ENCODE measurements at places on chromosomes 3 and 15.

DNA sequence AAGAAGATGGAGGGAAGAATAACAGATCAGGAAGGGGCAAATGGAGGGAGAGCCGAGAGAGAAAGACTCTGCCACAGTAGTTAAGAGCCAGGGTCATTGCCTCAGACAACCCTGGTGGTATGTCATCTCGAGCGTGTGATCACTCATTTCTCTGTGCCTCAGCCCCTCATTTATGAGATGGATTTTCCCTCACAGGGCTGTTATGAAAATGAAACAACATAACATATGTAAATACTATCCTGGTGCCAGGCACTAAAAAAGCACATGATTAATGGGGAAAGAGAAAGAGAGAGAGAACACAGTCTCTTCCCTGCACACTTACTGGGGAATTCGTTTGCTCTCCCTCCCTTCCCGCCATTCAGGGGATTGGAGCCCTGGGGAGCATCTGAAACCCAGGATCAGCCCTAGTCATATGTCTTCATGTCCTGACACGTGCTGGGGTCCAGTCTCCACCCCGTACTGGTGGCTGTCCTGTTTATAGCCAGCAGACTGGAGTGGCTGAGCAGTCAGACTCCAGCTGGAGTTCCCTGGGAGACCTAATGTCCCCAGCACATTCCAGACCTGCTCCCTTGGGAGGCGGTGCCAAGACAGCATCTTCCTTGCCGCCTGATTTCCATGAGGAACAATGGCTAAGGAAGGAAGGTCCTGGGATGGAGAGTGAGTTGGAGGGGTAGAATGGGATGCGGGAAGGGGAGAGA lies 14.7 kb upstream of the AMOTL2 start:
- no peak for DNase-seq

DNA sequence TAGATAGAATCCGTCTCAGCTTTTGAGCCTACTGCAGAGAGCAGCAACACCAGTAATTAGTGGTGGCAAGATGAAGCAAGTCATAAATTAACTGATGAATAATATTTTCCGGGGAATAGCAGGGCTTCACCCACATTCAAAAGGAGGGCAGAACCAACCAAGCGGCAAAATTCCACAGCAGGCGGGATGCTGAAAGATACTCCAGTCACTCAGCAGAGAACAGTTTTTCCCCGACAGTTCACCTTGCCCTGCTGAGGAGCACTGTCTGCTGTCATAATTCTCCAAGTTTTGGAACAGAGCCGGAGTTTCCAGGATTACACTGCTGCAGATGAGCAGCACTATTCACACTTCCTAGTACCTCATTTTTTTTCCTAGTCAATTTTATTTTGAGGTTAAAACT lies 274.7 kb downstream of the CD47 start:
- DNase-seq, result no peak

DNA sequence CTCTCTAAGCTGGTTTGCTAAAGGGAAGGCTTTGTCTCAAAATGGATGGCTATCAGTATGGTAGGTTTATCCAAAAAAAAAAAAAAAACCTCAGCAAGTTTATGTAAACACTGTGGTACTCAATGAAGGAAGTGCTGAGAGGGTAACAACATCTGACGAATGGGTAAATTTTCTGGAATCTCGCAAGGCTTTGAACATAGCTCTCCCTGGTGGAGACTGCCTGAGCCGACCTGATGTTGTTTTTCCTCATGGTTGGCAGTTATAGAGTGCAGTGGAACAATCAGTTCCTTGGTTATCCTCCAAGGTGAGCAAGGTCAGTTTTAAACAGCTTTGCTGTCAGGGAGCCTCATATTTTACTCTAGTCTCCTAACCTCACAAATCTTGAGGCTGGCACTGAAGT lies 94.6 kb downstream of the ZPLD1 start:
- DNase-seq, result peak; percentile 1

DNA sequence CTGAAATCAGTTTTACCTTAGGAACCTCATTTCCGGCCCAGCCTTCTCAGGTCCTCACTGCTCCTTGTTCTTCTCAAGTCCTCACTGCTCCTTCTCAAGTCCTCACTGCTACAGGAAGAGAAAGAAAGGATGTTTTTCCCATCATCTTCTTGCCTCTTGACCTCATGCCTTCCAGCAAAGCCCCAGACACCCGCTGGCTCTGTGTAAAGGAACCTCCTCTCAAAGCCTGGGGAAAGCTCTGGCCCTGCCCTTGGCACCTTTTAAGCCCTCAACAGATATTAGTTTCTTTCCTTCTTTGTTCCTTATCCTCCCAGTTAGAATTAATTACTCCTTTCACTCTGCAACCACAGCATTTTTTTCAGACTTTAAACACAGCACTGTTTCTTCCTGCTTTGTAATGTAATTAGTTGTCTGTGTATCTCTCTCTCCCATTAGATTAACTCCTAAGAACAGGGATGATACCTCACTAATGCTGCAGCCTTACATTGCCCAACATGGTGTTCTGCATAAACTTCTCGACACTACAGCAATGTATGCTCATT lies 4.0 kb upstream of the WDR49 start:
- no peak for DNase-seq

DNA sequence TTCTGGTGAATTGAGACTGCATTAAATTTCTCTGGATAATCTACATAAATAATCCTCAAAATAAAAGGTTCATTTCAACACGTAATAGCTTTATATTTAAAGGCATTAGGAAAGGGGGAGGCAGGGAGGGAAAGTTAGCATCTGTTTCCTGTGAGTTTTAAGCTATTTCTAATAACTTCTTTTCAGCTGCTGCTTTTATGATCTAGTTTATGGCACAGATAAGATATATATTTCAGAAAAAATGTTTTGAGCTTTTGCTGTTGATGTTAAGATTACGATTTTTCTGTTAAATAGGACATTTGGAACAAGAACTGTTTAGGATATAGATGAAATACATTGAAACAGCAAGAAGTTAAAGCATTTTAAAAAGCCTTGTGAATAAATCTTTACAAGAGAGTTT lies 30.0 kb downstream of the UBE2E1 start:
- no peak for DNase-seq

- DNase-seq, result peak; percentile 54
Observed at GRCh38 chr3:187713504-187713903, 11.1 kb upstream of the RTP2 start.

DNA sequence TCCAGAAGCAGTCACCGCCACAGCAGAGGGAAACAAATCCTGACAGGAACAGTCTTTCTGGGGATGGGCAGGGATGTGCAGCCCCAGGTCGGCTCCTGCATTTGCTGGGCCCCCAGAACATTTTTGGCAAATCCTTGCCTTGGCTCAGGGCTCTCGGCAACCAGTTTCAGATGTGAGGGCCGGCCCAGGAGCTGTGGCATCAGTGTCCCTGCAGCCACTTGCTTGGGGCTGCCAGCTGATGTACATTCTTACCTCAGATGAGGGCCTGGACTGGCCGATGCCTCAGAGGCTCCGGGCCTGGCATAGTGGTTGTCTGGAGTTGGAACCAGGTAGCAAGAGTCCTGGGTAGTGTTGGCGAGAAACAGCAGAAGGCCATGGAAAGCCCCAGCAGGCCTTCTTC lies 4.2 kb downstream of the CYB561D2 start:
- no peak for DNase-seq

DNA sequence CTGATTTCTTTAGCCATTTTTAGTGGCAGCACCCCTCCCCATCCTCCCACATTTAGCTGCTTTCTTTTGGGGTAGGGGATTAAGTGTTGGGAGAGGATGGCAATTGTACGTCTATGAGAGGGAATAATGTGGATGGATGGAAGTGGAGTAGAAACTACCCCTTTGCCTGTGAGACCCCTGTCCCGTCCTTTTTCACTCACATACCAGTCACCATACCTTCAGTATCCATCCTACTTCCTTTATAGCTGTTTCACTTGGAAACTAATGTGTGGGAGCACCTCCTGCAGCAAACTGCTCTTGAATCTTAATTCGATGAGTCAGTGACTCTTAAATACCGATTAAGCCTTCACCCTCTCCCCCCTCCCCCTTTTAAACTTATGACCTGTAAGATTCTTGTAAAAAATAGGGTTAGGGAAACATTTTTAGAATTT lies 730 bp downstream of the SPRED1 start:
- peak; percentile 80 for DNase-seq

DNA sequence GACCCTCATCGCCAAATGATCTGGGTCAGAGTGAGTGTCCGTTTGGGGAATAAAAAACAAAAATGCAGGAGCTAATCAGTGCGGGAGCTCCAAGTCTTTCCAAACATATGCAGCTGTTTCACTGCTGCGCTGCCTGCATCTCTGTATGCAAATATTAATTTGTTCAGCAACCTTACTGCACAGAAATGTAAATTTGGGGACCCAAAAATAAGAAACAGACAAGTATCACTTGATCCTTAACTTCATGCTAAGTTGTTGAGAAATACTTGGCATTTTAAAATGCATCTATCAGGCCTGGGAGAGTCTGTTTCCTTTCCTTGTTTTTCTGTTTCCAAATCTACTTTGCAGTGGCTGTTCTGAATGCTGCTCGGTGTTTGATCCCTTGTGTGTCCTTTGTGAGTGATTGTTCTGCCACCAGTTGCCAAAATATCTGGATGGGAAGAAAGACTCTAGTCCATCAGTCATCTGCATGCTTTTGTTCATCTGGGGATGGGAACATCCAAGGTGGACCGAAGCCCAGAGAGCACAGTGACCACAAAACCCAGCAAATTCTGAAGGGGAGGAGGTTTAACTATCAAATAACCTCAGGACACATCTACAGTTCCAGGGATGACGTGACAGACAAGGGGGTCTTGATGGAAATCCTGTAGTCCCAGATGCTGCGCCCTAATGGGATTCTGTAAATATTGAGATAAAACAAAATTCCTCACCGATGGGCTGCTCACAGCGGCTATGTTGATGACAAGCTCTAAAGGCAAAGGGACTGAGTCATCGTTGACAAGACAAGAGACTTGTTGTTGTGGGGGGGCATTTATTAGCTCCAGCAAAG lies 199.5 kb upstream of the WNT5A start:
- peak; percentile 60 for DNase-seq

DNA sequence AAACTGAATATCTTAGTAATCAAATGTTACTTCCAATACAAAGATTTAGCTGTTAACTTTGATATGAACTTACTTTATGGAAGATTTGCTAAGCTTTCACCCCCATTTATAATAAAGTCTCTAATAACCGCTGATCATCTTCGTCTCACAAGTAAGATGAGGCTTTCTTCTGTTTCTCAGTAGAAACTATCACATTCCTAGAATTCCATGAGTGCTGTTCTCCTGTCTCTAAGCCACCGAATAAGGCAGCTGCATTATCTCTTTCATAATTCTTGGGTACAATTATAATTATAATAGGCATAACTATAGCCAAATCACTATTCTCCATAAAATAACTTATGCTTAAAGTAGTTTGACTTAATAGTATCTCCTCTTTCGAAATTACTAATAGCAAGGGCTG lies 18.3 kb upstream of the SETMAR start:
- DNase-seq, result no peak

Data from EL (cell line).